Stimulated activated CD4-positive, alpha-beta T cell treated with anti-CD3 and anti-CD28 coated beads, Interleukin-12 subunit alpha, Interleukin-12 subunit beta, amount 100 ng/mL, for 24 hours (primary cell): ENCODE measurements at places on chromosomes 3 and 15.

- no peak for DNase-seq
Measured at GRCh38 chr3:130900959-130901358, 7.1 kb downstream of the ATP2C1 start.

- no peak for DNase-seq
Measured at GRCh38 chr3:8765528-8765927, 3.9 kb downstream of the OXTR start.

DNA sequence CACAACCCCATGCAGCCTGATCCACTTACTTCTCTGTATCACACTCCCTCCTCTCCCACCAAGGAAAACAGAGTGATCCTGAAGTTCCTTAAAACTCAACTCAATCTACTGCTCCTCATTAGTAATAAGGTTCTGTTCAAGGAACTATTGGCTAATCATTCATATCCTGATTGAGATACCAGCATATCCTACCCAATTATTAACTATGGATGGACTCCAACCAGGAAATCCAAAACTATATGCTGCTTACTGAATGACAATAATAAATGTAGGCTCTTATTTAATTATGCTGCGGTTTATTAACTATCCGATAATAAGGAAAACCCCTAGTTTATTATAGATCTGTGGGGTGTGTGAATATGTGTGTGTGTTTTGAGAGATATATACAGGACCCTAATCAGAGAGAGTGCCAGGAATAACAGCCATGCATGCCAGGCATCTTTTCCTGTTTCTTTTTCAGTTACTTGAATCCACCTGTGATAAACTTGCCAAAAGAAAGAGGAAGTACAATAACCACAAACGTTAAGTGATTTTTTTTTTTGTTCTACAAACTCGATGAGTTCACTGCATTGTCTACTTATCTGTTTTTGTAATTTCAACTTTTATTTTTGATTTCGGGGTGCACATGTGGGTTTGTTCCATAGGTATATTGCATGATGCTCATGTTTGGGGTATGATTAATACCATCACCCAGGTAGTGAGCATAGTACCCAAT is 1031.7 kb upstream of the CFAP20DC start:
- no peak for DNase-seq

DNA sequence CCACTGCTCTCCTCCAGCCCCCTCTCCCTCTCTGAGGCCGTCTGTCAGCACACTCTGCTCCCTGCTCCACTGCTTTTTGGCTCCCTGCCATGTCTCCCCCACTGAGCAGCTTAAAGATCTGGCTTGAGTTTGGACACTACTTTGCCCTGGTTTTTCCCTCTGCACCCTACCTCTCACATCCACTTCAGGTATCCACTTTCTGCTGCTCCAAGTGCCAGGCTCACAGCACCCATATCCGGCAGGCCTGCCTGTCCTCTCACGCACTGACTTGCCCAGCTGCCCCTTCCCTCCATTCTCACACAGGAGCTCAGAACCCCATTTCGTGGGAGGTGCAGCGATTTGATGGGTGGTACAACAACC is 3.7 kb downstream of the DUOX1 start:
- no peak for DNase-seq

DNA sequence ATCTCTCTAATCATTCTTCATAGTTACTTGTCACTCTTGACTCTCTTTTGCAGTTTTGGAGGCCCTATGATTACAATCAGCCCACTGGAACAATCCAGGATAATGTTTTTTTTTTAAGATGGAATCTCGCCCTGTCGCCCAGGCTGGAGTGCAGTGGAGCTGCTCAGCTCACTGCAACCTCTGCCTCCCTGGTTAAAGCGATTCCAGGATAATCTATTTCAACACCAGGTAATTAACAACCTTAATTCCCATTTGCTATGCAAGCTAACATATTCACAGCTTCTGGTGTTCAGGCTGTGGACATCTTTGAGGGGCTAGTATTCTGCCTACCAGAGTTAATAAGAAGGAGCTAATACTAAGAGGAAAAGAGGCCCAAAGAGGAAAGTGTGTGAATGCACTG is 1.1 kb upstream of the BLOC1S6 start:
- no peak for DNase-seq

DNA sequence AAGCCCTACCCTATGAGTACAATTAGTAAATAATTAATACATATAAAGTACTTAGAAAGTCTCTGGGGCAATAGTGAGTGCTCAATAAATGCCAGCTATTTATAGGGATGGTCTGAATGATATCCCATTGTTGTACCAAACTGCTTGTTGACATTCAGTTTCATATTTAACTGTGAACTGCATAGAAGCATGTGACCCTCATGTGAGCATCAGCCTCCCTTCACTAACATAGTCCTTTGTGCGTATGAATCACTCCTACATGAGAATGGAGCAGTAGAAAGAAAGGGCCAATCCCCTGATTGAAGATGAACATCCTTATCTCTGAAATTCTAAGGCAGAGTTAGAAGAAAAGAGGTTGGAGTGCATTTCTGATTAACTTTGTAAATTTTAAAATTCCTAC is 68.7 kb upstream of the ATP10A start:
- no peak for DNase-seq

- DNase-seq, result no peak
Measured at GRCh38 chr3:71492974-71493771, 90.4 kb downstream of the FOXP1 start.

DNA sequence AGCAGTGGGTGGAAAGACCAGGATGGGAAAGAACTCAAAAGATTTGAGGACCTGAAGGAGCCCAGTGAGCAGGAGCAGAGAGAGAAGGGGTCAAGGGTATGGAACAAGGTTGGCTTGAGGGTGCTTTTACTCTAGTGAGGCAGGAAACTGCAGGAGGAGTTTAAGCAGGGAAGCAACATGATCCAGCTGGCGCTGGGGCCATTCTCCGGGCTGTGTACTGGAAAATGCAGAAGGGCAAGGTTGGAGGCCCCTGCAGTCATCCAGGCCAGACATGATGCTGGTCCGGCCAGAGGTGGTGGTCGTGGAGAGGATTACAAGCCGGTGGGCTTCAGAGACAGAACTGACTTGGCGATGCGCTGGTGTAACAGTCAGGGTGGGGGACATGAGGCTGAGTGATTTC is 81.8 kb downstream of the LSM3 start:
- no peak for DNase-seq

- no peak for DNase-seq
Measured at GRCh38 chr3:44557074-44557473, 2.1 kb downstream of the ZKSCAN7 start.
